H9 (cell line): ENCODE measurements at places on chromosomes 5 and 9.

DNA sequence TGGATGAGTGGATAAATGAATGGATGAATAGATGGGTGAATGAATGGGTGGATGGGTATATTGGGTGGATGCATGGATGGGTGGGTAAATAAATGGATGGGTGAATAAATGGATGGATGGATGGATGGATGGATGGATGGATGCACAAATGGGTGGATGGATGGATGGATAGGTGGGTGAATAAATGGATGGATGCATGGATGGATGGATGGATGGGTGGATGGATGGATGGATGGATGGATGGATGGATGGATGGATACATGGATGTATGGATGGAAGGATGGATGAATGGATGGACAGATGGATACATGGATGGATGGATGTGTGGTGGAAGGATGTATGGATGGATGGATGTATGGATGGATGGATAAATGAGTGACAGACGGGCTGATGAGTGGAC, 113.5 kb upstream of the SARDH start:
- no peak for DNase-seq

- no peak for DNase-seq
Measured at GRCh38 chr5:86884608-86885007, 266.9 kb downstream of the COX7C start.

- DNase-seq, result no peak
Measured at GRCh38 chr5:144950996-144951395, 780.3 kb downstream of the KCTD16 start.

DNA sequence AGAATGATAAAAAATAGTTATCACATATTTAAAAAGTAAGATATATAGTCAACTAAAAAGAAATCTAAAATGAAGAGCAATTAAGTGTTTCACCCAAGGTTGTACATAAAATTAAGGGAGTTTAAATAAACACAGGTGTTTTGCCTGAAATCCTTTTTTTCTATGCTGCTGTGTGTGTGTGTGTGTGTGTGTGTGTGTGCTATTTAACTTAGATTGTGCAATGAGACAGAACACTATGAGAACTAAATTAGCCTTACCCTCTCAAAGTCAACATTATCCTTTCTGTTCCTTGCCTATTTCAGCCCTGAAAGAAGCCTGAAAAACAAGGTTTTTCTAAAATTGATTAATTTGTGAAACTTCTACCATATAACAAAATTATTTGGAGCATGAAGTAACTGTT, 516.2 kb downstream of the ELAVL2 start:
- no peak for DNase-seq

GRCh38 chr5:83277953-83278352, 193.6 kb upstream of the VCAN start:
- DNase-seq, result no peak

DNA sequence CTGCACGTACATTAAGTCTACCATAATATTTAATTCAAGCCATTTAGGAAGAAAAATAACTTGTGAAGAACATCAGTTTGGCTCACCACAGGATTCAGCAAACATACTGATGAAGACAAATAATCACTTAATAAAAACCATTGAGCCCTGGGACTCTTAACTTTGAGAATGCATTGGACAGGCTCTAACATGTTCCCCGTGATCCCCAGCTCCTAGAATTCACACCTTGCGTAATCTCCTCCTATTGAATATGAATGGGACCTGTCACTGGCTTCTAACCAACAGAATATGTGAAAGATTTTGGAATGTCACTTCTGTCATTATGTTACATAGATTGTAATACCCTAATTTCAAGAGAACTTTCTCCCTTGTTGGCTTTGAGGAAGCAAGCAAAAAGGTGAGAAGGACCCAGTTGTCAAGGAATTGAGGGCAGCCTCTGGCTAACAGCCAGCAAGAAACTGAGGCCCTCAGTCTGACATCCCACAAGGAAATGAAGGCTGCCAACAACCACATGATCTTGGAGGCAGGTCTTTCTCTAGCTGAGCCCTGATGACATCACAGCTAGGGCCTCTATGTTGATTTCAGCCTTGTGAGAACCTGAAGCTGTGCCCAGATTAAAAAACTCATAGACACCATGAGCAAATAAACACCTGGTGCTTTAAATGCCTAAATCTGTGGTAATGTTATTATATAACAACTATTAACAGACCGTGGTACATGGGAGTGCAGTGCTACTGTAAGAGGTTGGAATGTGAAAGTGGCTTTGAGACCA, 433.2 kb downstream of the SEMA5A start:
- DNase-seq, result no peak

DNA sequence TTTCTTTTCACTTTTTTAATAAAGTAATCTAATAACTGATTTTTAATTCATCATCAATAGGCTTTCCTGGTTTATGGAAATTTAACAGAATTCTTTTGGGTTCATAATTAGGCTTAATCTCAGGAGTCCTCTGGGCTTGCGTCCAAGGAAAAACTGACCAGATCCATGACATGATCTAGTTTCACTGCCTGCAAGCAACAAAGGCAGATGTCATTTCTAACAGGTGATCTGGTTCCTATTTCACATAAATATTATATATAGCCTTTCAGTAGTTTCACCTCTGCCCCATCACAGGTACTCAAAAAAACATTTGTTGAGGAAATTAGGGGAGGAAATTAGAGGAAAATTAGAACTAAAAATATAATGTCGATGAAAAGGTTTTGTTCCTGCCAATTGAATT, 126.4 kb downstream of the FBXL17 start:
- DNase-seq, result no peak

DNA sequence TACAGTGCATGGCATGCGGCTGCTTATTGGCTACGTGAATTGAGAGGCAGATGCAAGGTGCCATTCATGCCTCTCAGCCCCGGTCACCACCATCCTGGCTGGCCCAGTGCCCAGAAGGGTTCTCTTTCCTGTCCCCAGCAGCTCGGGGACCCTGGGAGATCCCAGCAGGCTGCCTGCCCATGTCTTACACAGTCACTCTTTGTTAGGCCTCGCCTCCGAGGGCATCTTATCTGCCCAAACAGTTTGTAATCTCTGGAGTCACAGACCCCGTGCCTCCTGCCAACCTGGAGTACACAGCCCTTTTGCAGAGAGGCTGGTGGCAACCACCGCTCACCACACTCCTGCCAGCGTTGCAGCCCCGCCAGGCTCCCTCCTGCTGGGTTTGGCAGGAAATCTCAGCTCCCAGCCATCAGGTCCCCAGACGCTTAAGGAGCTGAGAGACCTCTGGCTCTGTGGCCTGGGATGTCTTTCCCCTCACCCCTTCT, 7.0 kb upstream of the AK1 start:
- DNase-seq, result no peak

DNA sequence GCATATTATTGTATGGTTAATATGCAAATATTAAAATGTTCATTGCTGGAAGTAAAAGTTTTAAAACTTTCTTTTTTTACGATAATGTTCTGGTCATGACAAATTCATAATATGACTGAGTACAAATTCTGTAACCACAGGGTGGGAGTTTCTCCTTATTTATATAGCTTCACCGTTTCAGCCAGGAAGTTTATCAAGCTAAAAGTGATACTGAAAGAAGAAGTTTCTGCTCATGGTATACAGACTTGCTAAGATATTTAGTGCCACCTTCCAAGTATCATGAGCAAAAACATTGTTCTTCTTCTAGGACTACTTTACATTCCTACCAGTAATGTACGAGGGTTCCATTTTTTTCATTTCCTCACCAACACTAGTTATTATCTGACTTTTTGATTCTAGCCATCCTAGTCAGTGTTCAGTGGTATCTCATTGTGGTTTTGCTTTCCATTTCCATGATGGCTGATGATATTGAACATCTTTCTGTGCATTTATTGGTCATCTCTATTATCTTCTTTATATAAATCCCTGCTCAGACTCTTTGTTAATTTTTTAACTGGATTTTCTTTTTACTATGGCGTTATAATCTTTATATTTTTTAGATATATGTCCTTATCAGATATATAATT, 94.2 kb upstream of the PRRC1 start:
- DNase-seq, result no peak

DNA sequence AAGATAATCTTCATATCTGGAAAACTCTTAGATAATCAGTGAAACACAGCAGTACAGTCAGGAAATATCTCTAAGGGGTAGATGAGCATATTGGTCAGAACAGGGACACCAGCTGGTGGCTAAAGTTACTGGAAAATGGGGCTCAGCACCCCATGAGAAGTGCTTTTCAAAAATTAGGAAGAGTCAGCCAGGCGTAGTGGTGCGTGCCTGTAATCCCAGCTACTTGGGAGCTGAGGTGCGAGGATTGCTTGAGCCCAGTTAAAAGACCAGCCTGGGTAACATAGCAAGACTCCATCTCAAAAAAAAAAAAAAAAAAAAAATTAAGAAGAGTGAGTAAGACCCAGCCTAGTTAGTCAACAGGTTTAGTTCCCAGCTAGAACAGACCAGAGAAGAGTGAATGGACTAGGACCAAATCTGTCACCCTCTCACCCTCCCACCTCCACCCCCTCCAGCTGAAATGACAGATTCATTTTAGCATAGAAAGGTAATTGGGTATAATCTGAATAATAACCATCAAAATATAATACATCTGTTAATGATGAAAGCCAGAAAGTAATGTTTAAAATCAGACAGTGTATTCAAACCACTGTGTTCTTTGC, 120.9 kb downstream of the CDC42SE2 start:
- no peak for DNase-seq

DNA sequence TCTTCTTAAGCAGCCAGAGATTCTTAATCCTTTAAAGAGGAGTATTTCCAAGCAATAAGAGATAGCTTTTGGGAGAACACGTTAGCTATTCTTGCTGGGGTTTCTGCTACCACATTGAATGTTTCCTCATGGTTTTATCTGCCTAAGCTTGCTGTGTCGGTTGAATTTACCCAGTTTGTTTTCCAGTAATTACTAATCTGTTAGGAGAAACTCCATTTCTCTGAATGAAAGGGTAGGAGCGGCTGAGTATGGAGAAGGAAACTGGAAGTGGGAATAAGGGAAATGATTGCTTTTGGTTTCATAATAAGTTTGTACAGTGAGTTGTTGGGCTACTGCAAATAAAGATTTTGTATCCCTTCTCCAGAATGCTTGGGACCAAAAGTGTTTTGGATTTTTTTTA, 1.2 kb downstream of the JAK2 start:
- DNase-seq, result no peak

- DNase-seq, result no peak
Measured at GRCh38 chr5:130061746-130062145, 157.5 kb downstream of the CHSY3 start.

DNA sequence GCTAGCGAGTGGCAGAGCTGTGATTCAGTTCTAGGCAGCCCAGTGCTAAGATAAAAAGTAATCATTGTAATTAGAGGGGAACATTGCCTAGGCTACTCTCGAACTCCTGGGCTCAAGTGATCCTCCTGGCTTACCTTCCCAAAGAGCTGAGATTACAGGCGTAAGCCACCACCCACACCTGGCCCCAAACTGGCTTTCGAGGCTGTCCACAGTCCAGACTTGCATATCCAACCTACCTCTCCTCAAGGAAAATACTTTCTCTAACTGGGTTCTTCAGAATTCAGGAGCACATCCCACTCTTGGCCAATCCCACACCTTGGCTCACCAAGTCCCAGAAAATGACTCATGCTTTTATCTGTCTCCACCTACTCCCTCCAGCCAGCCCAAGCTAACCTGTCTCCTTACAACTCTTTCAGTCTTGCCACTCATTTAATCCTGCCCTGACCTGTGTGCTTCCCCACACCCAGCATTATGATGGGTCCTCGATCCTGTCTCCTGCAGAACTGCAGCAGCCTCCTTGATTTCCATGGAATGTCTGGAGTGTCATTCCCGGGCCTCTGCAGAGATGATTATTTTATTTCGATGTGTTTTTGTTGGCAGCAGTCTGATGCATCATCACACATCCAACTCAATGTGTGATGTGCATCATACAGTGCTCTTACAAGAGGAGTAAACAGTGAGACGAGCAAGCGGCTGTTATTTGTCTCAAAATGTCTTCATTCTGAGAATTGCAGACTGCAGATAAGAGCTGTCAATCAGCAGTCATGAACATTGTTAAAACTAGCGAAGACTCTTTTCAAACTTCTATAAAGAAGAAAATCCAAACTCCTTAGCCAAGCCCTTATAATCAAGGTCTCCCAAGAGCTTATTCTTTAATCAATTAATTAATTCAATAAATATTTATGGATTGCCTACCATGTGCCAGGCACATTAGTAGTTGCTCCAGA, 167.3 kb downstream of the SEC61B start:
- no peak for DNase-seq

DNA sequence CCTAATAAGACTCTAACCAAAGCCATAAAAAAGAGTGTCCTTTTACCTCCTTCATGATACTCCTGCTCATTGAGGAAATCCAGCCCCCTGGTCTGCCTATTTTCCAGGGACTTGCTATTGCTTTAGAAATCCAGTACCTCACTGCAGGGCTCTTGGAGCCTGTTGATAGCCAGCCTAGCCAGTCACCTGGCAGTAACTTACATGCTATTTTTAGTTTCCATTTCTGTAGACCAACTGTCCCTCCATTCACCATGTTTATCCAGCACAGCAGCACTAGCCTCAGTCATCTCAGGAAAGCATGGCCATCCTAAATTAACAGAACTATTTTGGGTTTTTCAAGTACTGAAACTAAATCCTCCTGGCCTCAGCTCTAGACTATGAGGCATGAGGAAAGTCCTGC, 91.5 kb upstream of the PHF24 start:
- no peak for DNase-seq

GRCh38 chr5:177347699-177348098, 3.8 kb downstream of the LMAN2 start:
- DNase-seq, result no peak

DNA sequence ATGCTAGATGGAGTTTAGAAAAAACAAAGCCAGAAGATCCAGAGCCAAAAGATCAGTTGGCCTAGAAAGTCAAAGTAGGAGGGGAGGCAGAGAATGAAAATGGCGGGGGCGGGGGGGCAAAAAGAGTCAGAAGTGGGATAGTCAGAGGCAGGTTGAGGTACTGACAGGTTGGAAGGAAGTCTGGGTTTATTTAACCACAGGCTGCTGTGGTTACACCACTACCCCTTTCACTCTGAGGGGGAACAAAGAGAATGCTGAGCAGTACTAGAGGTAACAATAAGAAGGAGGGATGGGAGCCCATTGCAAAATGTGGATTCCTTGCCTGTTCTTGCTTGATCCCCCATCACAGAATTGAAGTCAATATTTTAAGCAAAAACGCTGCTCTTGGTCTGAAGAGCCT, 111.8 kb downstream of the CAVIN4 start:
- DNase-seq, result no peak

- no peak for DNase-seq
Measured at GRCh38 chr5:142486020-142486419, 161.2 kb upstream of the SPRY4 start.

GRCh38 chr9:124849801-124850200, 3.5 kb upstream of the WDR38 start:
- no peak for DNase-seq

DNA sequence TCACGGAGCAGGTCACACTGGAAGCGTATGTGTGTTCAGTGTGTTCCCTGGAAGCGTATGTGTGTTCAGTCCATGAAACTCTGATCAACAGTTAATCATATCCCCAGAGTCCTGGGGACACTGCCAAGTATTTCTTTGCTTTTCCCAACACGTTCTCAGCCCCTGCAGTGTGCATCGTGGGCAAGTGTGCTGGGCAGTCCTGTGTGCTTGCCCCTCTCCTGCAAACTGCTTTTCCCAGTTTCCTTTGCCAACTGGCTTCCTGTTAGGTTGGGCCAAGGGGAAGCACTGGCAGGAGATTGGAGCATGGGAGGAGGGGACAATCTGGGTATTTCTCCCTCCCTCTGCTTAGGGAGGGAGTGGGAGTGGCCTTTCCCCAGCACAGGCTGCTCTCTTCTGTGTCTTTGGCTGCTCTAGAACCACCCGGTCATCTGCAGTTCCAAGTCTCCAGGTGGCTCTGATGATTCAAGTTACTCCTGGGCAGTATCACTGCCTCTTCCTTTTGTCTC, 36.8 kb upstream of the NEK6 start:
- no peak for DNase-seq
